Aorta (tissue), 5 donors: ENCODE measurements at places on chromosomes 2 and 18. TPM values are rescaled to one million over a fixed set of nuclear protein-coding genes. Genes with fewer than 3 reads are reported as not detected.

DNA sequence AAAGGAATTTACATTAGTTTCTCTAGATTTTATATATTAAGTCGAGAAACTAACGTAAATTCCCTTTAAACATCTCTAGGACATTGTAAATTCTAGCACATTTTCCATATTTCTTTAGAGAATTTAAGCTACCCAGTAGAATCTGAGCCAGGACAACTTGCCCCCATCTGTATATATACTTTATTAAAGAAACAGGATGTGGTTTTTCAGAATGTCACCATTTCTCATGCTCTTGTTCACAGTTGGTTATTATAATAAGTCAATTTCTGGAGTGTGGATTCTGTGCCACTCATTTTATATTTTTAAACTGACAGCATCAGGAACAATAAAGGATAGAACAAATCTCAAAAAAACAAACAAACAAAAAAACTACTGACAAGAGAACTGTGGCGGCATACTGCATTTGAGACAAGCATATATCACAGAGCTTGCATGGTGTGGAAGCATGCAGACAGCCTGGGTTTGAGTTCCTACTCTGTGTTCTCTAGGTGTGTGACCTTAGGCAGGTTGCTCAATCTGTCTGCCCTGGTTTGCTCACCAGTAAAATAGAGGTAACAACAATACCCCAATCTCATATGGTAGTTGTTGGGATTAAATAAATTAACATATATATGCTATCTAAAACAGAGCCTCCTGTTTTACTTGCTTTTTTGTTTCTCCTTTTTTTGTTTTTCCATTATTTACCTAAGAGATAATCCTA, 61.4 kb upstream of the DNER start:
- no peak for DNase-seq

GRCh38 chr2:218458598-218458997, 39.7 kb downstream of the VIL1 start:
- no peak for DNase-seq

GRCh38 chr2:133369901-133370658, 198.2 kb downstream of the NCKAP5 start:
- DNase-seq: no peak

IL36G gene
- not detected for polyA plus RNA-seq

CDCA7 gene
- 0.10 TPM for polyA plus RNA-seq

POTEE gene
- not detected for polyA plus RNA-seq
